ENCODE measurements at places on chromosomes 5 and 9.
A peak's percentile ranks its signal among the peaks of the same experiment; 100 is the strongest.

DNA sequence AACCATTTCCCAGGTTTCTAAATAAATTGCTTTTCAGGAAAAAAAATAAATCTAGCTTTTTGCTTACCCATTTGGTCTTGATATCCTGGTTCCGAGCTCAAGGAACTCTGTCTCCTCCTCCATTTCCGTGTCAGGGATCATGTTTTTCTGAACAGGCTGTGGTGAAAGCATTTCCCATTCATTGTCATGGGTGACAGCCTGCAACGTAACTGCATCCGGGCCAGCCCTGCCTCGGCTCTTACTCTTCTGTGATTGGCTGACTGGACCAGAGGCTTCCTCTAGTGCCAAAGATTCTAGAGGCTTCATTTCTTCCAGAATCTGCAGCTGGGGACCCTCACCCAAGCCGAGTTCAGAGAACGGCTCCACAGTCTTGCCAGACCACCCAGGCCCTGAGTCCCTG lies 61.0 kb upstream of the PCA3 start:
- DNase-seq: no peak

- DNase-seq: peak; percentile 74
These were observed 1819.8 kb downstream of the MAT2B start for GRCh38 chr5:165325221-165325620.

DNA sequence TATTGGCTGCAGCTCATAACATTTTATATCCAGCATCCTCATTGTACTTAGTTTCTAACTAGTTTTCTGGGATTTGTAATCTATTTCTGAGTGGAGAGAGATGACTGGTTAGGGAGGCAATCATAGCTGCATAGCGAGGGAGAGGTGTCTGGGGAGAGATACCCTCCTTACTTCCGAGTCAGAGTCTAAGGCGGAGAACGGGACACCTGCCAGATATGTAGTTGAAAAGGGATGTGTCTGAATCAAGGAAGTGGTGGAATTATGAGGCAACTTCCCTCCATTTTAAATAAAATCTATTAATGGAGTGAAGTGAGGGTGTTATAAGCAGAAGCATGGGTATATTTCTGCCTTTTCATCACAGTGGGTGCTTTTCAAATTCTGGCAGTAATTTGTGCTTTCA lies 126.5 kb downstream of the MAST4 start:
- DNase-seq: no peak

GRCh38 chr5:149828161-149829011 lies 98.3 kb downstream of the PPARGC1B start:
- peak; percentile 82 for DNase-seq

DNA sequence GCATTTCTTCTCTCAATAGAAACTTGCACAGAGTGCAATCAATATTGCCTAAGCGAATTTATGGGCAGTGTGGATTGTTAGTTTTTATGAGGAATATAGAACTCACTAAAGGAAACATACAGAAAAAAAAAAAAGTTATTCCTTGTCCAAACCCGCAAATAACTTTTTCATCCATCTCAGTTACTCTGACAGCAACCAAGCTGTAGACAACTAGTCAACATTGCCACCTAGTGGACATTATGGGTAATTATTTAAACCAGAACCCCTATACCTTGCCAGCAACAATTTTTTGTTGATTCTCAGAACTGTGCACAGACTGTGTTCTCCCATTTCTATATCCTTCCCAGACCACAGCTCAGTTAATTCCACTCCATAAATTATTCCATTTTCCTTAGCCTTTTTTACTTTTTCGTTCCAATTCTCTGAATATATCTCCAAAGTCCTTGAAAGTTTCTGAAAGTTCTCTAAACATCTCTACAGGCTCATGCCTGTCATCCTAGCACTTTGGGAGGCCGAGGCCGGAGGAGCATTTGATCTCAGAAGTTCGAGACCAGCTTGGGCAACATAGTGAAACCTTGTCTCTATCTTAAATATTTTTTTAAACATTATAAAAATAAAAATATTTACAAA lies 2.6 kb upstream of the AFAP1L1 start:
- DNase-seq: peak; percentile 70

- DNase-seq: no peak
These were observed 13.5 kb downstream of the TXNDC15 start for GRCh38 chr5:134887593-134888159.

GRCh38 chr5:116557669-116558271 lies 16.9 kb downstream of the SEMA6A start:
- no peak for DNase-seq

GRCh38 chr5:132457371-132458225 lies 33.0 kb downstream of the IRF1 start:
- peak; percentile 53 for DNase-seq

GRCh38 chr5:159765135-159765433 lies 151.2 kb upstream of the ADRA1B start:
- no peak for DNase-seq

DNA sequence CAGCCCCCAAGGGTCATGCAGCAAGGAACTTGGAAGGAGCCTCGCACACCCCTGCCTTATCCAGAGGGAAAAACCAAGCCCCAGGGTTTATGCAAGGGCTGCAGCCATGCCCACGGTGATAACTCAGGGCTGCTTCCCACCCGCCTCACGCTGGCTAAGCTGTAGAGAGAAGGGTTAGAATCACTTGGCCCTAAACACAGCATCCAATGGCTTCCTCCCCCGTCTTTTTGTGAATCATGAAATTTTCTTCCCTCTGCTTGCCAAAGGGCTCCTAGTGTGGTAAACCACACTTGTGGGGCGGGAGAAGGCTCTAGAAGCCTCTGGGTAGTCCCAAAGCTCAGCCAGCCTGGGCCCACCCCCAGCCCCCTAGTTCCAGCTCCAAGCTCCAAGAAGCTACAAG lies 55.9 kb upstream of the ORM1 start:
- no peak for DNase-seq

DNA sequence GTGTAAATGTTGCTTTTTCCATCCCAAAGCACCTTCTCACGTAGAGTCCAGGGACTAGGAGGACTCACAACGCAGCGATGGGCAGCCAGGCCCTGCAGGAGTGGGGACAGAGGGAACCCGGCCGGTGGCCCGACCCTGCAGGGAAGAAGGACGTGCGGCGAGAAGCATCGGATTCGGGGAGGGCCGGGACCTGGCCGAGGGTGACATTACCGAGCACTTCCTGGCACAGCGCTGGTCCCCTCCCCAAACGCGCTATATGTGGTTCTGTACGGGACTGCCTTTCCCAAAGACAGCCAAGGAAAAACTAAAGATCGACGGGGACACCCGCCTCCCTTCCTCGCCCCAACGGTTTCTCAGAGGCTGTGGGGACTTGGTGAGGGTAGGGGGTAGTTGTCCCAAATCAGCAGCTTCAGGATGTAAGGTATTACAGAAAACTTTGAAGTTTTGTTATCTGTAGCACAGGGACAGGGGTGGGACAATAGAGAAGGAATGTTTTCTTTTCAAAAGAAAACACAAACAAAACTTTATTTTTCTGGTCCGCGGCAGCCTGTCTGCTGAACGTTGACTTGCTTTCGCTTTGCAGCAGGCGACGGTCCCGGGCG lies 887 bp upstream of the MAP3K1 start:
- DNase-seq: no peak

GRCh38 chr9:116992865-116993264 lies 305.8 kb downstream of the TRIM32 start:
- no peak for DNase-seq

GRCh38 chr9:68981789-68982188 lies 32.1 kb downstream of the PRKACG start:
- DNase-seq: no peak

DNA sequence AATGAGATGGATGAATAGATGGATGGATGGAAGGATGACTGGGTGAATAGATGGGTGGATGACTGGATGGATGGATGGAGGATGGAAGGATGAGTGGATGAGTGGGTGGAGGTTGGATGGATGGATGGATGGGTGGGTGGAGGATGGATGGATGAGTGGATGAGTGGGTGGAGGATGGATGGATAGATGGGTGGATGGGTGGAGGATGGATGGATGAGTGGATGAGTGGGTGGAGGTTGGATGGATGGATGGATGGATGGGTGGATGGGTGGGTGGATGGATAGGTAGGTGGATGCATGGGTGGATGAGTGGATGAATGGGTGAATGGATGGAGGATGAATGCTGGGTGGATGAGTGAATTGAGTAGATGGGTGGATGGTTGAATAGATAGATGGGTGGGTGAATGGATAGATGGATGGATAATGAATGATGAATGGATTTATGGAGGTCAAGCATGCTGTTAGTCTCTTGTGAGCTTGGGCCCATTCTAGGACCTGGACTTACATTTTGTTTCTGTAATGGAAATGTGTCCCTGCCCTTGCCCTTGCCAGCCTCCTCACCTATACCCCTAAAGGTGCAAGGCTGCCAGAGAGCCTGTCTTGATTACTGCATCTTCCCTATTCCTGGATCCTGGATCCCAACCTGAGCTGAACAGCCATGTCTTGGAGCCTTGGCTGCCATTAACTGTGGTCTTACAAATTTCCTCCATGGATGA lies 159.7 kb upstream of the NFIL3 start:
- DNase-seq: no peak

GRCh38 chr5:74889523-74890105 lies 23.4 kb upstream of the FAM169A start:
- no peak for DNase-seq

DNA sequence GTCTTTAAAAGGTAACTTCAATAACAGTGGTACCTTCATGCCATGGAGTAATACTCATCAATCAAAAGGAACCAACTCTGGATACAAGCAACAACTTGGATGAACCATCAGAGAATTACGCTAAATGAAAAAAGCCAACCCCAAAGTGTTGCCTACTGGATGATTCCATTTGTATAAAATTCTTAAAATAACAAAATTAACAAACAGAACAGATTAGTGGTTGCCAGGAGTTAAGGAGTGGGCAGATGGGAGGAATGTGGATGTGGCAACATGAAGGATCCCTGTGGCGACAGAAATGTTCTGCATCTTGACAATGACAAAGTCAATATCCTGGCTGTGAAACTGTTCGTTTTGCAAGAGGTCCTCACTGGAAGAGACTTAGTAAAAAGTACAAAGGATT lies 50.5 kb downstream of the SPTLC1 start:
- DNase-seq: no peak

DNA sequence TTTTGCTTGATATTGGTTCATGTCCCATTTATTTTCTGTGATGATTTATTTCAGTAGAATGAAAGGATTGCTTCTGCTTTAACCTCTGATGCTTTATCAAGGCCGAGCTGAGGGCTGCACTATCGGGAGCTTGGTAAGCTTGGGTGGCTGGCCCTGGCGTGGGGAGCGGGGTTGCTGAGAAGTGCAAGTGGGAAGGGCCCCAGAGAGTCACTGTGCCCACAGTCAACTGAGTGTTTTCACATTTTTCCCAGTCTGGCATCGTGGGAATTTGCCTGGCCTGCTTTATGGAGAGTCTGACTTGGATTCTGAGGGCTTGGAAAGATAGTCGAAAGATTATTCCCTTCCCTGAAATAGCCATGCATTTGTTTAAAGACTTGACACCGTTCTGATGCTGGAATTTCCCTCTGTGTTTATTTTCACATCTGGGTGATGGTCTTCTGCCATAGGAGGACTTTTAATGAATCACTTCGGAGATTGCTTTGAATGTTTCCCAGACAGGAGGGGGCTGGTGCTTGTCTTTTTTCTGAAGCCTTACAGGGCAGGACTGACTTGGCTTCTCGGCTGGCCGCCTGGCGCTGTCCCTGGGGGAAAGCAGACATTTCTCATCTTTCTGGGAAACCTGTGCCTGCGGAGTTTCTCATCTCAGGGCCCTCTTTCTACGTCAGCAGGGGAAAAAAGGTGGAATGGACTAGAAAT lies 139.0 kb downstream of the BOD1 start:
- DNase-seq: no peak

GRCh38 chr5:17443333-17444130 lies 54.5 kb upstream of the TAF11L2 start:
- no peak for DNase-seq

DNA sequence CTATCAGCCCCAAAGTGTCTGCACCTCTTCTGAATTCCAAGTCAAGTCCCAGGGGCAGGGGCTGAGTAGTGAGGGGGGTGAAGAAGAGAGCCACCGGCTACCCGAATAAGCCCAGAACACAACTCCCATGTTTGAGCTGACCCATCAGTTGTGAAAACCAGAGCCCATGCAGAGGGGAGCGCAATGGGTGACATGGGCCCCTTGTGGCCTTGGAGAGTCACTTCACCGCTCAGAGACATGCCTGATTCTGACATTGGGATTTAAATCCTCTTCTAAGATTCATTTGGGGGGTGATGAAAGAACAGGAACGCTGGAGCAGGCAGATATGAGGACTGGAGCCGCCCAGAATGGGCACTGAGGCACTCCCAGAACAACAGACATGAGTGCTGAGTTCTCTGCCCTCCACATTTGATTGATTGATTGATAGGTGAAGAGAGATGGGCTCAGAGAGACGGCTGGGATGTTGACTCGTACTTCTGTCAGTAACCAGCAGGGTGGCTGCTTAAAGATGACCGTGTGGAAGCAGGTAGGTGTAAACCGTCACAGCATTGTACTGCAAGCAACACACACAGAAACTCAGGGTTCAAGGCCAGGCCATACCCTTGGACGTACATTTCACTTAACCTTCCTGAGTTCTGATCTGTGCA lies 74.3 kb downstream of the GPR21 start:
- no peak for DNase-seq

DNA sequence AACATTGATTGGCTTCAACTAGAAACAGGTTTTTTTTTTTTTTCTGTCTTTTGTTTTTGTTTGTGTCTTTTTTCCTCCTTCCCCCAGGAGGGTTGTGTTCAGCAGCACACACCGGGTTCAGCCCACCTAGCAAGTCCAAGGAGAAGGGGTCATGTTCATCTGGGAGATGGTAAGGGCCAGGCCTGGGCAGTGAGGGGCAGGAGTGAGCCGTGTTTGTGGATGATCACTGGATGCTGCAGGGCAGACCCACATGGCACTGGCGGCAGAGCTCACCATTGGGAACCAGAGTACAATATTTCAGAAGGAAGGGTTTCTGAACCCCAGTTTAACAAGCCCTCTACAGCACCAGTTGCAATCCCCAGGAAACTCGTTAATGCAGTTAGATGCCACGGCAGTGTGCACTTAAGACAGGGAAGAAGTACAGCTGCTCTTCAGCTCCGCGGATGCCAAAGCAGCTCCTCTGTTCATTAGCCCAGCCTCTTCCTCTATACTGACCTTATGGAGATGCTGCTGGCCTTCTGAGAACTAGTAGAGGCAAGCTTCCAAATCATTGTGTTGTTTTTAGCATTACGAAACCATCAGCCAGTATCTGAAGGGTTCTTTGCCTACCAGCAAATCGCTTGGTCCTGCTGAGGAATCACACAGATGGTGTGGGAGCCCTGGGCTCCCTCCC lies 508.2 kb upstream of the WWC1 start:
- no peak for DNase-seq

GRCh38 chr9:91725651-91726050 lies 224.4 kb downstream of the ROR2 start:
- DNase-seq: no peak

Data from RCC 7860 (cell line).